ENCODE measurements at places on chromosomes 3 and 15.

DNA sequence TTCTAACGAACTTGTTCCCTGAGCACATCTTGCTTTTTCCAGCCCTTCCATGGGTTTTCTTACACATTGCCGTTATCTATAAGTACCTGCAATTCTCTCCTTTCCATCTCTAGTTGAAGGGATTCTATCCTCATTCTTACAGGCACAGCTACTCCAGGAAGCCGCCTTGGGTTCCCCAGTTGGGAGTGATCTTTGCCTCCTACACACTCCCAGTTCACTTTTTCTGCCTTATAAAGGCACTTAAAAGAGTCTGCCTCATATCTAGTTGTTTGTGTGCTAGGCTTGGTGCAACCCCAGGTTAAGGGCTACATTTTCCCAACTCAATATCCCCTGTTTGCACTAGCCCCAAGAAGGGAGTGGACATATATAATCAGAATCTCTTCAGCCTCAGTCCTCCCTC, 44.0 kb upstream of the IREB2 start:
- DNase-seq: no peak

DNA sequence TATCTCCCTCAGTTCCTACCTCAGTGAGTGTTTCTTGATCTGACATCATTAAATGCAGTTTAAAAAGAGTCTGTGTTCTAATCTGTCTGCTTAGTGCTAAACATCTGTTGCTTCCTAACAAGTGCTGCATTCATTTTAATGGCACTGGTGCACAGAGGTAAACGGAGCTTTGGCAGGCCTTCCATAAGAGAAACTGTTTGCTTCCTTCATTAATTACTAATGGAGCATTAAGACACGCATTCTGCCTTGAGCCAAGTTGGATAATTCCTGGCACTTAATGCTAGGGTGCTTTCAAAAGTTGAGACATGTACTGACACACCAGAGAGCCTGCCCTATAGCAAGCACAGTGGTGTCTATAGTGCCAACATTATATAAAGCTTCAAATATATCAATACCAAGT, 34.7 kb downstream of the SCG5 start:
- DNase-seq: no peak

DNA sequence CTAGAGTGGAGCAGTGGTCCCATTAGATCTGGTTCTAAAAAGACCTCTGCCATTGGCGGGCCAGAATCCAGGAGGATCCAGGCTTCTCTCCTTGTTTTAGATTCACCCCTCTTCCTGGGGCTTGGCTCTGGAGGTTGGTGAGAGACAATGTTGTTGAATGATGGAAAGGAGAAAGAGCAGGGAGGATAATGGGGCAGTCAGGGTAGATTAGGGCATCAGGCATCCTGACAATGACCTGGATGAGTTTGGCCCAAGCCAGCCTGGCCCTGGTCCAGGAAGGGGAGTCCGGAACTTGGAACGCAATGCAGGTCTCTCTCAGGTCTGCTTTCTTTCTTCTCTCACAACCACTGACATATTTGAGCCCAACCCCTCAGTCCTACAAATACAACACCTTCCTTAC, 260.1 kb upstream of the RASGRP1 start:
- no peak for DNase-seq

- no peak for DNase-seq
These were observed 45.8 kb downstream of the IGF1R start for GRCh38 chr15:98694161-98694560.

GRCh38 chr15:64455961-64456371, 4.4 kb upstream of the ZNF609 start:
- no peak for DNase-seq

- DNase-seq: no peak
These were observed 16.7 kb downstream of the PATL2 start for GRCh38 chr15:44694416-44694815.

DNA sequence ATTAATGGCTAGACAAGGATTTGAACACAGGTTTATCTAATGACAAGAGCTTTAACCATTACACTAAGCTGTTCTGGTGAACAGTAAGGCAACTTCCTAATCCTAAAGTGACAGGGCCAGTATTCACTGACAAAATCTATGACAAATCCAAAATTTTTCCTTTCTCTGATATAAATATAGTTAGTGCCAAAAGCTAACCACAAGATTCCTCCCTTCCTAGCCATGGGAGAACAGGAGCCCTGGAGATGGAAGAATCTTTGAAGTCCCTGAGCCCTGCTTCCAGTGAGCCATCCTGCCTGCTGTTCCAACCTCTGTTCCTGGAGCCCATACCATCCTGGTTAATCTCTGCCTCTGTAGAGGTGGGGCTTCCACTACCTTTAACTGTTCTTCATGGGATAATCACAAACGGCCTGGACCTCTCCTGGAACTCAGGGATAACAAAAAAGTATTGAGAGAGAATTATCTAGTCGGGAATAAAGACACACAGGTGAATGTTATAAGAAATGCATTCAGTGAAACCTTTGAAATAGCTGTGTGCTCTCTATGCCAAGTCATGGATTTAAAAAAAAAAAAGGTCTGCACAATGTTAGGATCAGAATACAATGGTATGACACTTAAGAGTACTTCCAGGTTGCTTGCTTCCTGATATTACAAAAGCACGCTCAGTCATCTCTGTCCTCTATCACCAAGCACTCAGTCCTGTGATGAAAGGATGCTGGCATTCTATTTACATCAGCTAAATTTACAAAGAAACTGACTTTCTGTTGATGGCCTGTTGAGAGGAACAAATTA, 235.8 kb downstream of the SUCLG2 start:
- DNase-seq: no peak

DNA sequence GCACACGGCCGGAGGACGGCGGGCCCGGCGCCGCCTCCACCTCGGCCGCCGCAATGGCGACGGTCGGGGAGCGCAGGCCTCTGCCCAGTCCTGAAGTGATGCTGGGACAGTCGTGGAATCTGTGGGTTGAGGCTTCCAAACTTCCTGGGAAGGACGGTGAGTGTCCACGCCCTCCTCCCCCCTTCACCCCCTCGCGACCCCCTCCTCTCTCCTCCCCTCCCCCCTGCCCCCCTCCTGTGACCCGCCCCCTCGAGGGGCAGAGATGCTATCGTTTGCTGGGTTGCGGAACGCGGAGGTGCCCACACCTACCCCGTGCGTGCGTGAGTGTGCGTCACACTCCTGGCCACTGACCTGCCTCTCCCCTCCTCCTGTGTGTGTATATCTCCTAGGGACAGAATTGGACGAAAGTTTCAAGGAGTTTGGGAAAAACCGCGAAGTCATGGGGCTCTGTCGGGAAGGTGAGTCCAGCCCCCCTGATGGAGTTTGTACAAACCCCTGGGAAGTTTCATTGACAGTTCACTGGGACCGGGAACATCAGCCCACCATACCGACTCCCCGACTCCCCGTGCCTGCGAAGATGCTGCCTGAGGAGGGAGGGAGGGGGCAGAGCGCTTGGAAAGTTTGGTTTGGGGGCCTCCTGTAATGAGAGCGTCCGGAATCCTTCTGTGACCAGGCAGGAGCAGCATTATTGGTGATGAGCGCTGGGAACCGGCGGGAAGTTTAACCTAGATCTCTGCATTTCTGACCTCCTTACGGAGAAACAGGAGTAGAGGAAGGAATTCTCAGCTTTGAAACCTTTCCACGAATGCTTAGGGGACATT, 795 bp upstream of the SCAANT1 start:
- DNase-seq: peak; percentile 17

GRCh38 chr15:99021694-99022093, 14.1 kb upstream of the PGPEP1L start:
- DNase-seq: no peak

DNA sequence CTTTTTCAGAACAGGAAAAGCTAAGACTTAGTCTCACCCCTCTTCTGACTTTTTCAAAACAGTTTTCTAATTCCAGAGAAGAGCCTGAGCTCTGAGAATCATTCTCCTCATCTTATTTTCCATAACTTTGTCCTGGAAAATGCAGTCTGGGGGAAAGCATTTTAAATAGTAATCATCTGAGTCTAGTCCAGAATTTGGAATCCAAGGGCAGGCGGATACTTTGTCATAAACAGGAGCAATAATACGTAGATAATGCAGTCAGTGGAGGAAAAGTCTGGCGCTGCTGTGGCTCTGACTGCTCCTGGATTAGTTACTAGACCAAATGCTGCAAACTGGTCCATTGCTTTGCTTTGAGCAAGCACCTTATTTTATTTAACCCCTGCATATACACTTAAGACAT, 285.0 kb downstream of the THSD4 start:
- DNase-seq: no peak

GRCh38 chr3:99648516-99648915, 10.1 kb downstream of the COL8A1 start:
- DNase-seq: no peak

DNA sequence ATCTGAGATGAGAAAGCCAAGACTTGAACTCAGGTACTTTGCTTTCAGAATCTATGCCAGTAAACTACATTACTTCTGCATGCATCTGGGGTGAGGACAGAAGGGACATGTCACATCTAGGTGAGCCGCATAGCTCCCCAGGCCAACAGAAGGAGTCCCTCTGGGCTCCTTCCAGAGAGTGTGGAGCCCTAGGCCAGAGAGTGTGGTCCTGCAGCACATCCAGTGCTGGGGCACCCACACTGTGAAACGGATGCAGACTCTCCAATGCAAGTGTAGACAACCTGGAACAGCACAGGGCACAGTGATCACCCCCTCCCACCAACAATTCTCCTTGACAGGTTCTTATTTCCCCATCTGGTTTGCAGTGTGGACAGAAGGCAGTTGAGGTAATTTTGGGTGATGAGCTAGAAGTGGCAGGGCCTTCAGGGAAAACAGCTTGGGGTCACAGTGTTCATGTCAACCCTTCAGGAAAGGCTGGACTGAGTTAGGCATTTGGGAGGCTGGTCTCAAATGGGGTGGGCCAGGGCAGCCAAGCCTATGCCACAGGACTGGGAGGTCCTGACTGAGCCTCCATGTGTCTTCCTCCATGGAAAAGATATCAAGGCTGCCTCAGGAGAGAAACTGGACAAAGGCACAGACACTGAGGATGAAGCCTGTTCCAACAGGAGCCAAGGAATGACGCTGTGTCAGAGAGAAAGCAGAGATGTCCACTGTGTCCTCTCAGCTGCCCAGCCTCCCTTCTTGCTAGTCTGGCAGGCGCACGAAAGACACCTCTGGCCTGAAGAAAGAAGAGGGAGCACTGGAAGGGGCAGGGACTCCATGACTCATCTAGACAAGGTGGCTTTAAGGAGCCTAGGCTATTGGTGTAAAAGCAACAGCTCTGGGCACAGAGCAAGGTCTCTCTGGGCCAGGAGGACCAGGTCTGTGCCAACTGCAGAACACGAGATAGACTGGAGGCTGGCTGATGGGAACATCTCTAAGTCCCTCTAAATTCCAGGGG, 1.7 kb downstream of the PLCD1 start:
- no peak for DNase-seq

DNA sequence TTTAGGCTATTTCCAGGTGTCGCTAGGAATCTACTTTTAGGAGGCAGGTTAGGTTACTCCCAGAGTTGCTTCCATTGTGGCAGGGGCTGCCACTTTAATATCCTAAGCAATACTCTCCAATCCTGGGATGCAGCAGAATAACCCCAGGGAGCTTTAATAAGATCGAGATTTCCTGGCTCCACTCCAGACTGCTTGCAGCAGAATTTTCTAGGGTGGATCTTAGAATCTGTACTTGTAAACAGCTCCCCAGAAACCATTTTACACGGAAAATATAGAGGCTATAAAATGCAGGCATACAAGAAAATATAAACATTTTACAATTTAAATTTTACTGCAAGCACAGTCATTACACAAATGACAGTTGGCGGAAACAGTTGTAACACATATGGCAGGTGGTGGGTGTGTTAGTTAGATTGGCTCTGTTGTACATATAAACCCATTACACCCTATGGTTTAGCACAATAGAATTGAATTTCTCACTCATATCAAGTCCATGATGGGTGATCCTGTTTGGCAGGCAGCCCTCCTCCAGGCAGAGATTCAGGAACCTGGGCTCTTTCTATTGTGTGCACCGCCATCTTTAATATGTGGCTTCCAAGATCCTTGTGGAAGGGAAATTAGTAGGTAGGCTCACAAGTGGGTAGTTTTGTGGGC, 35.0 kb upstream of the TNFAIP8L3 start:
- DNase-seq: no peak

DNA sequence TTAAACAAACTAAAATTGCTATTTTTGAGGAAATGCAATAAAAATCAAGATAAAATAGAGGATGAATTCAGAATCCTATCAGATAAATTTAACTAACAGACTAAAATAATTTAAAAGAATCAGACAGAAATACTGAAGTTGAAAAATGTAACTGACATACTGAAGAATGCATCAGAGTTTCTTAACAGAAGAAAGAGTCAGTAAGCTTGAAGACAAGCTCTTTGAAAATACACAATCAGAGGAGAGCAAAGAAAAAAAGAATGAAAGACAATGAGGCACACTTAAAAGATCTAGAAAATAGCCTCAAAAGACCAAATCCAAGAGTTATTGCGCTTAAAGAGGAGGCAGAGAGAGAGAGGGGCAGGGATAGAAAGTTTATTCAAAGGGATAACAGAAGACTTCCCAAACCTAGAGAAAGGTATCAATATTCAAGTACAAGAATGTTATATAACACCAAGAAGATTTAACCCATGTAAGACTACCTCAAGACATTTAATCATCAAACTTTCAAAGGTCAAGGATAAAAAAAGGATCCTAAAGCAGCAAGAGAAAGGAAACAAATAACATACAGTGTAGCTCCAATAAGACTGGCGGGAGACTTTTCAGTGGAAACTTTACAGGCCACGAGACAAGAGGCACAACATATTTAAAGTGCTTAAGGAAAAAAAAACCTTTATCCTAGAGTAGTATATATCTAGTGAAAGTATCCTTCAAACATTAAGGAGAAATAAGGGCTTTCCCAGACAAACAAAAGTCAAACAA, 24.7 kb downstream of the PEAK1 start:
- no peak for DNase-seq

DNA sequence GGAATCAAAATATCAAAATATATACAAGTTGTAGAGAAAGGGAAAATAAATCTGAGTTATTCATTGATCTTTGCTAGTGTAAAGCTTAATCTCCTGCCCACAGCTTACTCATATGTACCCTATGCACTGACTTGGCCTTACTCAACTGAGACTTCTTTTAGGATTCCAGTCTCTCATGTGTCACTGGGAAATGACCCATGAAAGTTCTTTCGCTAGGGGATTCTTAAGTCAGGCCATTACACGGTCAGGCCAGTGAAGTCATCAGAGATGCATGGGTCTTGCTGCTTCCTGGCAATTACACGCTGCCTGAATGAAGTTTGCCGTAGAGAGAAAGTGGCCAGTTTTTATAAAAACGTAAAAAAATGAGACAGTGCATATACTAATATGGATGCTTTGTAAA, 20.7 kb upstream of the LPP start:
- DNase-seq: no peak

GRCh38 chr15:70357453-70357852, 259.7 kb upstream of the TLE3 start:
- DNase-seq: no peak

DNA sequence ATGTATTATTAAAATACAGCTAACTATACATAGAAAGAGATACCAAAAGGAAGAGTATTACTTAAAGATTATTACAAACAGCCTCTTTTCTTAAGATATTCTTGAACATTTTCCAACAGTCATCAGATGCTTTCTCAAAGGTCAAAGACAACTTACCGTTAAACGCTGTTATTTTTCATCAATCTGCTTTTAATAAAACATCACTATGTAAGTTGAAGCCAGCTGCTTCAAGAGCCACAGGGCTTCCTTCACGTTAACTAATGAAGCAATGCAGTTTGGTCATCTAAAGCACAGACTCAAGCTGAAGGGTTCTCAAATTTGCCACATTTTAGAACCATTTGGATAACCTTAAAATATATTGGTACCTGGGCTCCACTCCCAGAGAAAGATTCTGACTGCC, 578.8 kb downstream of the ROBO2 start:
- DNase-seq: no peak

Measured in stimulated activated CD4-positive, alpha-beta T cell treated with anti-CD3 and anti-CD28 coated beads, Interleukin-12 subunit alpha, Interleukin-12 subunit beta, amount 100 ng/mL, for 48 hours (primary cell).